Activated CD4-positive, alpha-beta T cell treated with anti-CD3 and anti-CD28 coated beads for 48 hours (primary cell): ENCODE measurements at places on chromosomes 1 and 21.
A peak's percentile ranks its signal among the peaks of the same experiment; 100 is the strongest.

GRCh38 chr1:161747801-161748200, 1.8 kb upstream of the DUSP12 start:
- no peak for DNase-seq

DNA sequence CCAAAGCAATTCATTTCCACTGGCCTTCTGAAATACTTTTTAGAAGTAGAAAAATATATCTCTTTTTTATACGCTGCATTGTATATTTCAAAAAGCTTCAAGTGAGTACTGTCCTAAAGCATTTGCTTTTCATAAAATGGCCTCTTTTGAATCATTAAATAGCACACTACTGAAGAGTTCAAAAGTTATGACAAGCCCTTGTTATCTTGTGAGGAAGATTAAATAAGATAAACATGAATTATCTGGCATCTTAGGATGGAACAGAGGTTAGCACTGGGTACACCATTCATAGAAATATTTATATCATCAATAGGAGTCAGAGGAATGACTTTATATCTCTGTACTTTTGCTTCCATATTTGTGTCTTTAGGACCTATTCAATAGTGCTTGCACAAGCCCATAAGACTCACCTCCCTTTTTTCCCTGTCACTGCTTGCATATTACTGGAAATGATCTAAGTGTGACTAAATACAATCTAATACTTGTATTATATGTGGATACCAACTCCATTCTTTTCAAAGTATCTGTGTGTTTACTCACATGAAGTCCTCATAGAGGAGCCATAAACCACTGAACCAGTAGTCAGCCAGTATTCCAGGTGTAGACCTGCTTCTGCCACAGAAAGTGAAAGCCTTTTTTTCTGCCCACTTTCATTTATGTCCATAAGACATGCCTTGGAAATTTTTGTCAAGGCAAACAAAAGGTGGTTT, 274.2 kb upstream of the C1orf105 start:
- no peak for DNase-seq

GRCh38 chr1:214414691-214415090, 133.7 kb downstream of the SMYD2 start:
- DNase-seq = no peak

DNA sequence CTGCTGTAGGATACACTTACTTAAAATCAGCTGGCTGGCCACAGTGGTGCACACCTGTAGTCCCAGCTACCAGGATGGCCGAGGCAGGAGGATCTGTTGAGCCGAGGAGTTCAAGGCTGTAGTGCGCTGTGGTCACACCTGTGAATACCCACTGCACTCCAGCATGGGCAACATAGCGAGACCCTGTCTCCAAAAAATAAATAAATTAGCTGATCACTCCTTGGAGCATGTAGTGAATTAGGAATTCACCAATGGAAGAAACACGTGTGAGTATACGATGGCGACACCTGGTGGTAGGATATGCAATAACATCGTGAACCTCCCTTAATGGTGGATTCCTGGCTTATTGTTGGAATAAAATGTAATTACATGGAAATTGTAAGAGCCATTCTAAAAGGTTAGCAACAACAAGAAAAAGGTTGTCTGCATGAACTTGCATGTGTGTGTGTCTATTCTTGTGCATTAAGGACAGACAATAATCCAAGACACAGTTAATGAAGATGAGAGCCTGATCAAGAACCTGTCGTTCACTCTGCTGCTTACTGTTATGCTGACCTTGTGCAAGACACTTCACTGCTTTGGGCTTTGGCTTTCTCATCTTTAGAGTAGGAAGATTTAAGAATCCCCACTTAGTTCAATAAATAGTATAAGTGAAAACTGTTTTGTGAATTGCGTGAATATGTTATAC, 38.6 kb upstream of the COX20 start:
- DNase-seq = peak; percentile 59

DNA sequence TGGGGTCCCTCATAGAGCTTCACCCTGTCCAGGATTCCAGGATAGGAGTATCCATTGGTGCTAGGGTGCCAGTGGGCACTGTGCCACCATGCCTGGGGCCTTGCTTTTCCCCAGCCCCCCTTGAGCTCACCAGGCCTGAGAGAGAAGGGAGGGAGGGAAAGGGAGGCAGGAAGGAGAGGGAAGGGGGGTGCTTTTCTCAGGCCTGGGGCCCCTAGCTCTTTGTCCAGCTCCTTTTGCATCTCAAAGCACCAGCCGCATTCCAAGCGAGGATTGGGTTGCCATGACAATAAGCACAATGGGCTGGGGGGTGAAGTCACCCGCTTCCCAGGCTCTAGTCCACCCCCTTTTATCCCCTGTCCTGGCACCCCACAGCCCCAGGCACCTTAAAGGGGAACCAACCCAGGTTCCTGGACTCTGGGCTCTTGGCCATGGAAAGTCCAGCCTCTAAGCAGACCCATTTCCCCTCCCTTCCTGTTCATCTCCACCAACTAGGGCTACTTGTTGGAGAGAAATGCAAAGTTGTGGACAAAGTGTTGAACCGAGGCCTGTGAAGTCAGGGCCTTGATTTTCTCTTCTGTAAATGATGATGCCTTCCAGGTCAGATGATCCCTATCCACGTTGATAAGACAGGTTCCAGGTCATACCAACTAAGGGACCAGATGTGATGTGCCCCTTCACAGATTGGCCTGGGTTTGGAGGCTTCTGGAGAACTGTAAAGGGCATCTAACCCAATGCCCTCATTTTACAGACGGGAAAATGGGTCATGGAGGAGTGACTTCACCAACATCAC, 11.4 kb downstream of the THBS3 start:
- no peak for DNase-seq

GRCh38 chr1:16984717-16985116, 4.3 kb upstream of the MFAP2 start:
- DNase-seq = no peak

DNA sequence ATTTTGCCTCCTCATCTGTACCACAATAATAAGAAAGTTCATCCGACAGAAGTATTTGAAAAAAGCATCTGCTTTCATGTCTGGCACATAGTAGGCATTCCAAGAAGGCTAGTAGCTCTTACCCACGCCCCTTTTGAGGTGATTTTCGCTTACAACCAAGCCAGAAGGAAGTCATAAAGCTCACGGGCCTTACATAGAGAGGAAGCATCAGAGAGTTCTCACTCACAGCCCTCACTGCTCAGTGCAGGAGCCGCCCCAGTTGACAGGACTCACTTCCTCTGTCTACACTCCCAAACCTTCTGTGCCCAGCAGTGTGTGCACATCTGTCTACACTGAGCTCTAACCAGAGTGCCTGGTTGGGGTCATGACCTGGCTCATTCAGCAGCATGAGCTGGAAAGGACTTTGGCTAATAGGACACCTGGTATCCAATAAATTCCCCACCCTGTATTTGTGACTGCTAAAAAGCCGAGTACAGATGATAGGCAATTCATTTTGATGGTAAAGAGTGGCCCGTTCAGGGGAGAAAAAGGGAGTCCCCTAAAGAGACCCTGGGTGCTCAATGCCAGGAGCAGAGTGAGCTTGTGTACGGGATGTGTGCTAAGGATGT, 36.8 kb upstream of the DUSP10 start:
- DNase-seq = peak; percentile 32

- no peak for DNase-seq
Measured at GRCh38 chr1:25766721-25767436, 33.1 kb upstream of the SELENON start.

GRCh38 chr21:17979763-17980162, 160.6 kb upstream of the C21orf91 start:
- no peak for DNase-seq

GRCh38 chr1:48793863-48794262, 17.2 kb upstream of the BEND5 start:
- DNase-seq = no peak

GRCh38 chr1:223225481-223225880, 82.4 kb upstream of the TLR5 start:
- DNase-seq = no peak

DNA sequence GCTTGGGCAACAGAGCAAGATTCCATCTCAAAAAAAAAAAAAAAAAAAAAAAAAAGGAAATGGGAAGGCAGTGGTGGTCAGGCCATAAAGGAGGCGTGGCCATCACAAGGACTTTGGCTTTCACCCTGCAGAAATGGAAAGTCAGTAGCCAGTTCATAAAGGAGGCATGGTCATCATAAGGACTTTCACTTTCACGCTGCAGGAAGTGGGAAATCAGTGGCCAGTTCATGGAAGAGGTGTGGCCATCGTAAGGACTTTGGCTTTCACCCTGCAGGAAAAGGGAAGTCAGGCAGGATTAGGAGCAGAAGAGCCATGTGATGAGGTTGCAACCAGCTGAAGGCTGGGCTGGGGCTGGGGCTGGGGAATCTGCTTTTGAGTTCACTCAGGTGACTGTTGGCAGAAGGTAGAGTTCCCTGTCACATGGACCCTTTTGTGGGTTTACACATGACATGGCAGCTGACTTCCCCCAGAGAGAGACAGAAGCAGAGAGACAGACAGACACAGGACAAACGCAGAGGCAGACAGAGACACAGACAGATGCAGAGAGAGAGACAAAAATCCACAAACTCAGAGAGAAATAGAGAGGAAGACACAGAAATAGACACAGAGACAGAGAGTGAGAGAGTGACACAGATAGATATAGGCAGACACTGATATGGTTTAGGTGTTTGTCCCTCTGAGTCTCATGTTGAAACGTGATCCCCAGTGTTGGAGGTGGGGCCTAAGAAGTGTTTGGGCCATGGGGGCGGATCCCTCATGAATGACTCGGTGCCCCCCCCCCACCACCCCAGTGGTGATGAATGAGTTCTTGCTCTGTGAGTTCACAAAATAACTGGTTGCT, 263.9 kb upstream of the KAZN start:
- DNase-seq = peak; percentile 9

GRCh38 chr1:199979071-199979470, 48.4 kb upstream of the NR5A2 start:
- no peak for DNase-seq

- DNase-seq = no peak
Measured at GRCh38 chr1:117857418-117857817, 72.0 kb downstream of the GDAP2 start.

DNA sequence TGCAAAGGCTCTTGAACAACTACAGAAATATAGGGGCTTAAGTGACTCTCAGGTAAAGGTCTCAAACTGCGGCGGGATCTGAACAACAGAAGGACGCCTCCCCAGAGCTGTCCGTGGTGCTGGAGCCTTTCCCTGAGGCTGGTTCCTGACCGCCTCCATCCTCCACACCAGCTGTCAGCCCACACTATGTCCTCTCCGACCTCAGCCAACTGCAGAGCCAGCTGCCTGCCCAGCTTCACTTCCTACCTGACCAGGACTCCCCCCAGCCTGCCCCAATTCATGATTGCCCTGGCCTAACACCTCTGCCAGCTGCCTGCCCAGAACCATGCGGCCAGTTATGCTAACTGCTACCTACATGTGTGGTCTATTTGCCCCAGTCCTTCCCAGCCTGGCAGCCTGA, 63.6 kb upstream of the ZC3H12A start:
- DNase-seq = peak; percentile 28

DNA sequence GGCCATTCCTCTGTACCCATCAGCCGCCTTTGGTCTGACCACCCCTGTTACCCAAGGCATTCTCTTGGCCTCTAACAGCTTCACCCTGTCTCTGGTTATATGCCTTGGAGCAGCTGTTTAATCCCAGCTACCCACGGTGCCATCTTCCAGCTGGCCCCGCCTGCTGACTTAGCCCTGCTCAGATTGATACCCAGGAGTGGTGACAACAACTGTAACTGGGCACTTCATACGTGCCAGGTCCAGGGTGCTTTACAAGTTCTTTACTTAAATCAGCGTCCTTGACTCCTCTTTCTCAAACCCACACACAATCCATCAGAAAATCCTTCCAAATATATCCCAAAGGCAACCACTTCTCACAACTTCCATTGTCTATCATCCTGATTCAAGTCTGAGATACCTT, 37.2 kb upstream of the HMGB4 start:
- no peak for DNase-seq

GRCh38 chr1:240985081-240985480, 371.9 kb downstream of the RGS7 start:
- DNase-seq = no peak

- DNase-seq = no peak
Measured at GRCh38 chr1:157132616-157133167, 5.5 kb downstream of the ETV3 start.

- DNase-seq = no peak
Measured at GRCh38 chr1:56330391-56331026, 248.9 kb downstream of the PLPP3 start.

DNA sequence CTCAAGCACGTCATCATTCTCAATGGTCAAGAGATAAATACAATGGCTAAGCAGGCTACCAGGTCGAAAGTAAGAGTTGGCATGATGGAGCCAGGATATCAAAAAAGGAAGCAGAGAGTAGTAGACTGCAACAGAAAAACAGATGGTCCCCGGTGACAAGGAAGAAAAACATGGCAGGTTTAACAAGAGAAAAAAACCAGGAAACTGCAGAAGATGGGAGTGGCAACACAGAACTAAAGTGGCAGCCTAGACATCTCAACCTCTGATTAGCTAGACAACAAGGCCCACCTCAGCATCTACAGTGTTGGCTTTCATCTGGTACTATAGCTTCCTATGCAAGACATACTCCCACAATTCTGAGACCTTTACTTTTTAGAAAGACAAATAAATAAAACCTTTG, 3.1 kb downstream of the UBR4 start:
- DNase-seq = no peak

DNA sequence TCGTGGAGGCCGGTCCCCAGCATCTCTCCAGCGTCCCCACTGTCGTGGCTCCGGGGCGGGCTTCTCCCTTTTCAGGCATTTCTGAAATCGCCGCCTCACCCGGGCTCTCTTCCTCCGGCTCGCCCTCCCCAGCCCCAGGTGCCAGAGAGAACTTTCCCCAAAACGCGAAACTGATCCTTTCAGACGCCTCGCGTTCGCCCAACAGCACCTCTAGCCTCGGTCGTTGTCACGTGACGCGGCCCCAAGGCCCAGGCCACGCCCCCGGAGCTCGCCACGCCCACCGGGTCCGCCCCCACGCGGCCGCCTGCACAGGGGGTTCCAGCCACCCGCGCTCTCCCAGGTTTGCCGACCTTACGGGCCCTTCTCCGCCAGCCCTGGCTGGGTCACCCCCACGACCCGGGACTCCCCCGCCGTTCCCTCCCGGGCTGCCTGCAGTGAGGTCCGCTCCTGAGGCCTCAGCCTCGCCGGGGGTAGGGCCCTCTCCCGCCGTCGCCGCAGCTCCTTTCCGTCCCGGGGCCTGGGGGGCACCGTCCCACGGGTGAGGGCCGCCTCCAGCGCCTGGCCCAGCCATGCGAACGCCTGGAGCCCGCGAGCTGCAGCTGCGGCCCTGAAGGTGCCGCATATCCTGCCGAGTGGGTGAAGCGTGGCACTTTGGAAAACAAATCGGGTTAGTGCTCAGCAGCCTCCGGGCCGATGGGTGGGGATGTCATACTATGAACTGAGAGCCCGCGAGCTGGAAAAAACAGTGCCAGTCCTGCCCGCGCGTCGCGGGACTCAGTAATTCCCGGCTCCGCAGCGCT, 21.0 kb downstream of the H3-3A start:
- peak; percentile 94 for DNase-seq

DNA sequence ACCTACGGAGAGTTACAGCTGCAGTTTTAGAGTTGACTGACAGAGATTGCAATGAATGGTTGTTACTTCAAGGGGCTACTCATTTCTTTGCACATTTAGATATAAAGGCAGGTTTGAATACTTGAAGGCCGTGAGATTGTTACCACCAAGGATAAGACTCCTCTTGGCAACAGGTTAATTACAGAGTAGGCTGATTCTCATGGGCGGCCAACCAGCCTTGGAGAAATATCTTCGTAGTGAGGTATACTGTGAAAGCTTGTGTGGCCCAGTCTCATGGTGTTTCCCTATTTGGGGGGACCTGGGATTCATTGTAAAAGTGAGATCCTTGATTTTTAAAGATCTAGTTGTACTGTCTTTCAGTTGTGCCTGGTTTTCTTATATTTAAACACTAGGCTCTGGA, 103.2 kb upstream of the OLFM3 start:
- DNase-seq = no peak

GRCh38 chr21:38714039-38714817, 91.5 kb upstream of the ETS2 start:
- DNase-seq = no peak
